ENCODE measurements at places on chromosomes 5 and 9.

DNA sequence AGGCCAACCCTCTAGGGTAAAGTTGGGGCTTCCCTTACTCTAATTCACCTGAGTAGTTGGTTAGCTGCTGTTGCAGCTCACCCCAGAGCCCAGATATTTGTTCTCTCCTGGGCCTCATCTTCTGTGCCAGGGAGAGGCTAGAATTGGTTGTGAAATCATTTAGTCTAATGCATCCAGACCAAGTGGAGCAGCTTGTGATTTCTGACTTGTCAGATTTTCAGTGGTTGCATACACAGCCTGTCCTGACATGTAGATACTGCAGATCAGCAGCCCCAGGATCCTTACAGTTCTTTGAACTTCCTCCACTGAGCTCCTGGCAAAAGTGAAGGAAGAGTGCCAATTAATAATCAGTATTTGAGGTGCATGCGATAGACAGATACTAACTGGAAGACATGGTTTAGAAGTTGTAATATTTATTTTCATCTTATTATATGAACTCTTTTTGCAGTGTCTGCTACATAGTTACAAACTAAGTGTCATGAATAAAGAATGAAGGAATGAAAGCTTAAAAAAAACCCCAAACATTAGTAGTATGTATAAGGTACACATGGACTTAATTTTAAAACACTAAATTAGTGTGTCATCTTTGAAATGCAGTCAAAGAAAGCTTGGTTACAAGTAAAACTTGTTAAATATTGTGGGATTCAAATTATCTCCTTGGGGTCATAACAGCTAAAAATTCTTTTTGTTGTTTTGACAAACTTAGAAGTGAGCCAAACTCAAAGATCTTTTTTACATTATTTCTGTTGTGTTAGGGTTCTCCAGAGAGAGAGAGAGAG lies 128.5 kb downstream of the VPS13A start:
- DNase-seq = peak; percentile 16

DNA sequence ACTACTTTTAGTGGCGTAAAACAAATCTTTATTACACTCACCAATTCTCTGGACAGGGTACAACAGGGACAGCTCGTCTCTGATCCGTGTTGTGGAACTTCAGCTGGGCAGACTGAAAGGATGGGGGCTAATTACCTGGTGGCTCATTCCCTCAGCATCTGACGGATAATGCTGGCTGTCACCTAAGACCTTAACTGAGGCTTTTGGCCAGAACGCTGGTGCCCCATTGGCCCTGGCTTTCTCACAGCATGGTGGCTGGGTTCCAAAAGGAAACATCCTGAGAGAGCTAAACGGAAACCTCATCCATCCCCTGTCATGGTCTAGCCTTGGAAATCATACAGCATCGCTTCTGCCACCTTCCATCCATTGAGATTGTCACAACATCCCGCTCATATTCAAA lies 62.9 kb downstream of the RAI14 start:
- no peak for DNase-seq

GRCh38 chr9:128282500-128282899 lies 6.4 kb downstream of the SWI5 start:
- peak; percentile 32 for DNase-seq

DNA sequence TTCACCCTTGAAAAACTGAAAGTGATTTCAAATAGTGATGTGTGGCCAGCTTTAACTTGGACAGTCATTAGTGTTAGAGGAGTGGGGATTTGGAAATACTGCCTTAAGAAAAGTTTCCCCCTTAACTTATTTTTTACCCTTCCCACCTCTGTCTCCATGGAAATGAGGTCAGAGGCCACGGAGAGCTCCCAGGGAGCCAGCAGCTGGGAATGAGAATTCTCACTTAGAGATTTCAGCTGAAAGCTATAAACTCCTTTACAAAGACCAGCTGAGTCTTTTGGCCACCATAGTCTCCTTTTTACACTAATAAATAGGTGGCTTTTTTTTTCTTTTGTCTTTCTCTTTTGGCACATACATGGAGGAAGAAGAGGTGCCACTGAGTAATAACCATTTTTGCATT lies 45.7 kb upstream of the PIK3R1 start:
- DNase-seq = no peak

DNA sequence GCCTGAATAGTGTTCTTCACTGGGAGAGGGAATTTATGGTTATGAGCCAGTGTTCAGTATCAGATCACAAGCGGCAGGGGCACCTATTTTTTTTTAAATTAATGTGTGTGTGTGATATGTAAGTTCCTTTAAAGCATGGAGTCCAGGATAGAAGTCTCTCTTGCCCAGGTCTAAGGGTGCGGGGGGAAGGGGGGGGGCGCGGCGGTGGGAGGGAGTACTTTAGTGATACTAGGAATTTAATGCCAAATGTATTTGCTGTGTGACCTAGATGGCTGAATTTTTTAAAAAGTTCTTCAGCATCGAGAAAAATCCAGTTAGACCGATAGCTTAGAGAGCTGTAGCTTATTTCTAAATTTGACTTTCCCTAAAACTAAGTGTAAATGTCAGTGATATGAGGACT lies 1.5 kb upstream of the FCHO2 start:
- DNase-seq = no peak

DNA sequence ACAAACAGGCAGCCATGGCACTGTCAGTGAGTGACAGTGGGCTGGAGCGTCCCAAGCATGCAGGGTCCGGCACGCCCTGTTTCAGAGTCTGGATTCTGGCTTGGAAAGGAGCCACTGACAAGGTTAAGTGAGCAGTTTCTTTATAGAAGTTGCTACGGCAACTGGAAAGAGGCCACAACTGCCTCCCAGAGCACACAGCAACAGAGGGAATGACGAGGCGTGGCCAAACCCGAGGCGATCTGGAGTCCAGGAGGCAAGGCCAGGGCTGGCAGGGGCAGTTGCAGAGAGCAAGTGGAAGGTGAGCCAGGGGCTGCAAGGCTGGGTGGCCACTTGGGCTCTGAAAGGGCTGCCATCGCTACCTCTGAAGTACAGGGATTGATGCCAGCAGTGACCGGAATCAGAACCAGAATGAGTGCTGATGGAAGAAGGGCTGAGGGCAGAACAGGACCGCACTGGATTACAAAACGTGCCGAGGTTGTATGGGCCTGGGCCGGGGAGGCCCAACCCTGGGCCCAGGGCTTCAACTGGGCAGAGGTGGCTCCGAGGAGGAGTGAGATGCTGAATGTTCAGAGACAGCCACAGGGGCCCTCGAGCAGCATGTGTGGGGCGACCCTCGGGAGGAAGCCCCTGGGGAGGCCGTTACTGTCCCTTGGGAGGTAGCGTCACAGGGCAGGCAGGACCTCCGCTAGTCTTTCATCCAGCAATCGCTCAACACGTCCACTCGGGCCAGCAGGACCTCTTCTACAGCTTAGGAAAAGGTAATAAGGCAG lies 4.6 kb downstream of the MRPL41 start:
- DNase-seq = no peak

- no peak for DNase-seq
Measured at GRCh38 chr5:136811086-136811485, 445.7 kb upstream of the TRPC7 start.

DNA sequence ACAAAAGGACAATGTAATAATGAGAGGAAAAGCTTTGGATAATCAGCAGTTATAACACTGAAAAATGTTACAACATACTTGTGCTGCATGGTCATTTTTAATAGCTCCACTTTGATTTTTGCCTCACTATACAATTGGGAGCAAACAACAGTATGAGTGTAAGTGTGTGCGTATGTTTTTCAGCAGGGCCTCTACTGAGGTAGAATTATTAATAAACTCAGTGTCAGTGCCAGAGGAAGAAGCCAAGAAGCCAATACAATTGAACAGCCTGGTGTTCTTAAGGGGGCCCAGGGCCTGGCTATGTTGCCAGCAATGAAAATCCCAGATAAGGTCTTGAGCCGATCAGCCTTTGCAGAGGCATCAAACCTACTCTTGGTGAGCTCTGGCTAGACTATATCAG lies 16.1 kb upstream of the RLN1 start:
- DNase-seq = no peak

GRCh38 chr9:109905472-109905871 lies 125.5 kb downstream of the PALM2AKAP2 start:
- DNase-seq = no peak

DNA sequence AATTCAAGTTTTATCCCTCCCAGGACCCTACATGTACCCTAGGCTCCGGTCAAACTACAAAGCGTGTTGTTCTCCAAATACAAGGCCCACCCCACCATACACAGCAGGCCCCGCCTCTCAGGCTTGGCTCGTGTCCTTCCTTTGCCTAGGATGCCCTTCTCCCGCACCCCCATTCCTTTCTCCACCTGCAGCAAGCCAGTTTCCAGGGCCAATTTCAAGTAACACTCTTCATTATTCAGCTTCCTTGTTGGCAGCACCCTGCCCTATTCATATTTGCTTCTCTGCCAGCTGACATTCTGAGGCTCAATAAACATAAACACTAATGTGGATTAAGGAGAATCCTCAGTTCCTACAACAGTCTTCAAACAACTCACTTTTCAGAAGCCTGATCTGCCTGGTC lies 31.7 kb downstream of the EPB41L4B start:
- no peak for DNase-seq

DNA sequence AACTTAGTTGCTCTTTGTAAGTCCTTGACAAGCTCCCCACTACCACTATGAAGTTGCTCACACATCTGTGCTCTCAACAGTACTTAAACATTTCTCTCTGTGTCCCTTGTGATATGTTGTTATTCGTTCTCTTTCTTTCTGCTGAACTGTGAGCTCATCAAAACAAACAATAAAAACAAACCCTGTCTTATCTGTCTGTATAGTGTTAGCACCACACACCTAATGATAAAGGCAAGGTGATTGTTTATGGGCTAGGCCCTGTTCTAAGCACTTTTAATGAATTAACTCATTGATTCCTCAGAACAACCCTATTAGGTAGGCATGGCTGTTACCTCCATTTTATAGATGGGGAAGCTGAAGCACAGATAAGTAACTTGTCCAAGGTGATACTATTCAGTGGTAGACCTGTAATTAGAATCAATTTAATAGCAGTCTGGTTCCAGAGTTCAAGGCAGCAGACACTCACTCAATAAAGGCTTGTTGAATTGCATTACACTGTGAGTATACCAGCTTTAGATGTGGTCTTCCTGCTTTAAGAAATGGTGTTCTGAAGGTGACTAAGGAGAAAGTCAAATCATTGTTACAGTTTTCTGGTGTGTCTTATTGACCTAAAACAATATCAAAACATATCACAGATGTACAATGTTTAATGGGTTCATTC lies 153.6 kb upstream of the ELL2 start:
- DNase-seq = no peak

DNA sequence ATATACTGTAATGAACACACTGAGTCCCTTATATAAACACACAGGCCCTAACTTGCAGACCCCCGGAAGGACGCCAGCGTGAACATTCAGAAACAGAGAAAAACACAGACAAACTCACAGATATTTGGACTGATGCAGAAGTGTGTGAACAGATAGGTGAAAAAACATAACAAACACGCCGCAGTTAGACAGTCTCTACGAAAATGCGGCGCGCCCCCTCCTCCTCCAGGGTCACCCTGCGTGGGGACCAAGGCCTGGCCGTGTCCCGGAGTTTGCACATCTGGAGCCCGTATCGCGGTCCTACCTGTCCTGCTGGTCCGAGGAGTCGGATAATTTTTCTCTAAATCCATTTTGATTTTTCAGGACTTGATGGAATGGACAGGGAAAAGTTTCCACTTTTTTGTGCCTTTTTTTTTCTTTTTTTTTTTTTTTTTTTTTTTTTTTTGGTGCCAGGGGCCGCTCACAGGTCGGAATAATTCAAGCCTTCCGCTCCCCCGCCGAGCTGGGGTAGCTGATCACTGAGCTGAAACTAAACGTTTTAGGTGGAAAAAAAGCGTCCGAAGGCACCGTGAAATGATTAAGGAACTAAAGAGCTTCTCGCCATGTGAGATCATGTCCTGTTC lies at the start of gene PAX5:
Gene PAX5, minus strand, starts transcription at position 587 of the 623 bp plus-strand sequence. Its CDS starts 237 bp downstream, at position 350.
- no peak for DNase-seq

GRCh38 chr5:69083412-69083811 lies 10.4 kb upstream of the SLC30A5 start:
- no peak for DNase-seq

DNA sequence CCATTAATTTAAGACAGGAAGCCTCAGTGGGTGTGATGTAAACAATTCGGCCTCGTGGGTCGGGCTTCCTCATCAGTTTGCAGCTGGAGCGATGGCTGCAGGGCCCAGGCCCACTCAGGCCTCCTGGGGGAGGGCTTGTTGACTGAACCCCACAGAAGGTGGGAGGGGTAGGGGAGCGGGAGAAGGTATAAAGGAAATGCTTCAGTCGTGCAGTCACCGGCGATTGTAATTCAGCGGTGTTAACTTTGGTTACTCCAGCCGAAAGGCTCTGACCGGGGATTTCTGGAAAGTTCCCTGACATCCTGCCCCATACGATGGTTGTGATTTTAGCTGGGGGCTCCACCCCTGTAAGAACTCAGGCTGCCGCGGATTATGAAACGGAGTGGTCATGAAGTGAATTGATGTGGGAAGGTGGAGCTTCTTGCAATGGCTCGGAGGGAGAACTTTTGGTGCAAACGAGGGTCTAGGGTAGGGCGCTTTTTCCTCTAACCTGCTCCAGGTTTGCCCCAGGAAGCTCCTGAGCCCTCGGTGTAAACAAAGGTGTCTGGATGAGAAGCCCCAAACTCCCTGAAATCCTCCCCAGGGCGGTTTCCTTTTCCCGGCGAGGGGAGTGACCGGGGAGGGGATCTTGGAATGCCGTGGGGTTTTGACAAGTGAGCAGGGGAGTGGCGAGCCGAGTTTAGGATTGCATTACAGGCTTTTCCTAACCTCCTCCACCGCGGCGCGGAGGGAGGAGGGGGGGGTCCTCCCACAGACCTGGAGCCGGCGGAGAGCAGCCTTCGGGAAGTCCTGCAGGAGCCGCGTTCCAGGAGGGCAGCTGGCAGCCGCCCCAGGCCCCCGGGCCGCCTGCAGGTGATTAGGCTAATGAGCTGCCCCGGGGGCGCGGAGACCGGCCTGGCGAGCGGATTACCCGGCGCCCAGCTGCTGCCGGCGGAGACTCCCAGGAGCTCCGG lies 215.5 kb downstream of the PDZD2 start:
- peak; percentile 18 for DNase-seq

- peak; percentile 7 for DNase-seq
Measured at GRCh38 chr9:27162045-27162444, 53.0 kb downstream of the TEK start.

DNA sequence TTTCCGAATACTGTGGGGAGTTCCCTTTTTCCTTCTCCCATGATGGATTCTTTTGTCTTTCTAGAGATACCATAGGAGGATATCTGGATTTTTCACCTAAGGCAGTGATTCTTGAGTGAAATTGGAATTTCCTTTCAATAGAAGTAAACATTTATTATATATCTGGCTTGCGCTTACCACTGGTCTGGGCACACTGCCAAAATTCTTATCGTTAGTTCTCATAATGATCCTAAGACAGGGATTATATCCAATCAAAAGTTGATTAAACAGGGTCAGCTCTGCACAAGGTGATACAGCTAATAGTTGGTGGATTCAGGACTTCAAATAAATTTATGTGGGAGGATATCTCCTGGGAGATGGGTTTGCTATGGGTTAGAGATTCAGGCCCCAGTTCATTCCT lies 9.6 kb downstream of the TLE4 start:
- DNase-seq = no peak
